T-helper 17 cell (primary cell): ENCODE measurements at places on chromosomes 6 and 20.

DNA sequence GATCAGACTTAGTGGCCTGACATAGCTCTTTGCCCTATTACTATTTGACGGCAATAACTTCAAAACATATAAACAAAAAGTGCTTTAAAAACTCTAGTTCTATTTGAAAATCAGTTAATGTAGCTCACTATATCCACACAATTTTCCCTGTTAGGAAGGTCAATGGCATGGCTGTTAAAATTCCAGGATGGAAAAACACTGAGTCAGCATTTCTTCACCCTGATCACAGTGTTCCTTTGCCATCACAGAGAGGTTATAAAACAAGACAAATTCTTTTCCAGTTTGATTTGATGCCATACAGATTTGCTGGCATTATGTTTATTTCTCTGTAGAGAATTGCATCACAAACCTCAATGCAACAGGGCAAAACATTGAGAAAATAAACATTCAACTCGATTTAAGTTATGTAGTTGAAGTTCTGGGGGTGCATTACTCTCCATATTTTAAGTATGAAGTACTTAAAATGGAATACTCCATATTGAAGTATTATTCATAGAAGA lies 253.7 kb upstream of the HSF2 start:
- no peak overlapping the region for H3K27ac ChIP-seq
- no peak for DNase-seq
- H3K27me3 ChIP-seq, result no peaks in the 10 kb centered on the region
- H3K4me1 ChIP-seq, result no peaks in the 10 kb centered on the region
- H3K36me3 ChIP-seq, result no peaks in the 10 kb centered on the region

DNA sequence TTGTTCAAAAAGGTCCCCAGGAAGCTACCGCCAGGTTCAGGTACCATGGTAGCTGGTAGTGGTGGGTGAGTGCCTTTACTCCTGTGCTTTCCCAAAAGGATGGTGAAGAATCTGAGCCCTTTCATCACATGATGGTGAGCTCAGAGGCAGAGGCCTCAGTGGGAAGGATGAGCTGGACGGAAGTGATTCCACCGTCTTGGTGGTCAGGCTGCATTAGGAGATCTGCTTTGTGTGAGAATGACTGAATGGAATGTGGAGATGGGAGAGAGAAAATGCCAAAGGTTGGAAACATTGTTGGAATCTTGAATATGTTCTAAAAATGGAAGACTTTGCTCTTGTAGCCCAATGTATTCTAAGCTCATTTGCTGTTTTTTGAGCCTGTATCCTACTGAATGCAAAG lies 108.1 kb upstream of the SCP2D1 start:
- no peak overlapping the region for H3K4me3 ChIP-seq
- no peaks in the 10 kb centered on the region for H3K27me3 ChIP-seq
- peaks cover 15% of the 10 kb centered on the region for H3K4me1 ChIP-seq

- no peak overlapping the region for H3K27ac ChIP-seq
- peaks cover 6% of the 10 kb centered on the region for H3K36me3 ChIP-seq
- peaks cover 10% of the 10 kb centered on the region for H3K4me1 ChIP-seq
- H3K27me3 ChIP-seq, result peaks cover 12% of the 10 kb centered on the region
- no peak for DNase-seq
Measured at GRCh38 chr6:706146-706545, 13.2 kb upstream of the EXOC2 start.

- no peak for DNase-seq
- H3K36me3 ChIP-seq, result no peaks in the 10 kb centered on the region
- H3K27me3 ChIP-seq, result peaks cover 24% of the 10 kb centered on the region
- no peak overlapping the region for H3K27ac ChIP-seq
Measured at GRCh38 chr6:122494665-122495272, 23.2 kb upstream of the SERINC1 start.

DNA sequence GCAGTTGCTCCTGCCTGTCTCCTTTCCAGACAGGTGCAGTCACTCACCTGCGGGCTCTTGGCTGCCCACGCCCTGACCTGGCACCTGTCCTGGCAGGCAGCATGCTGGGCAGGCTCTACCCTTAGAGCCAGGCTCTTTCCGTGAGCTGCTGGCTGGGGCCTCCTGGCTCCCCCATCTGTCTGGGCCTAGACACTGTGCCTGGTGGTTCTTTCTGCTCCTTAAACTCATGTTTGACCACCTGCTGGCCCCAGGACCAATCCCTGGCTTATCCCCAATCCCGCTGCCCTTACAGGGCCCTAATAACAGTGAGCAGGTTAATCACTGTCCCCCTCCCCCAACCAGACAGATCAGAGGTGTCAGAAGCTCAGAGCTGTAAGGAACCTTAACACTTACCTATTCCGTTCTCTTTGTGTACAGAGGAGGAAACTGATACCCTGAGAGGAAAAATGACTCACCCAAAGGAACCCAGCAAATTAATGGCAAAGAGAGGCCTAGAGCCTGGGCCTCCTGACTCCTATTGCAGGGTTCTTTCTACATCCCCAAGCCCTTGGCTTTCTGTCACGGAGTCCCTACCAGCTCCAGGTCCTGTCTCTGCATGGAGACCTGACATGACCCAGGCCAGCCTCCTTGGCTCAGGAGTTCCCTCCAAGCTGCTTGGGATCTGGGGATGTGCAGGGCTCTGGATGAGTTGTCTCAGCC lies 54.7 kb downstream of the RAB44 start:
- H3K4me1 ChIP-seq, result peaks cover 41% of the 10 kb centered on the region
- no peak for DNase-seq
- peaks cover 4% of the 10 kb centered on the region for H3K36me3 ChIP-seq
- H3K27ac ChIP-seq, result peak overlapping the region; percentile 100
- no peaks in the 10 kb centered on the region for H3K27me3 ChIP-seq
- no peak overlapping the region for H3K4me3 ChIP-seq

- no peaks in the 10 kb centered on the region for H3K4me1 ChIP-seq
- DNase-seq, result no peak
- no peaks in the 10 kb centered on the region for H3K36me3 ChIP-seq
- no peak overlapping the region for H3K27ac ChIP-seq
Measured at GRCh38 chr20:50625986-50626677, 65.2 kb downstream of the RIPOR3 start.

DNA sequence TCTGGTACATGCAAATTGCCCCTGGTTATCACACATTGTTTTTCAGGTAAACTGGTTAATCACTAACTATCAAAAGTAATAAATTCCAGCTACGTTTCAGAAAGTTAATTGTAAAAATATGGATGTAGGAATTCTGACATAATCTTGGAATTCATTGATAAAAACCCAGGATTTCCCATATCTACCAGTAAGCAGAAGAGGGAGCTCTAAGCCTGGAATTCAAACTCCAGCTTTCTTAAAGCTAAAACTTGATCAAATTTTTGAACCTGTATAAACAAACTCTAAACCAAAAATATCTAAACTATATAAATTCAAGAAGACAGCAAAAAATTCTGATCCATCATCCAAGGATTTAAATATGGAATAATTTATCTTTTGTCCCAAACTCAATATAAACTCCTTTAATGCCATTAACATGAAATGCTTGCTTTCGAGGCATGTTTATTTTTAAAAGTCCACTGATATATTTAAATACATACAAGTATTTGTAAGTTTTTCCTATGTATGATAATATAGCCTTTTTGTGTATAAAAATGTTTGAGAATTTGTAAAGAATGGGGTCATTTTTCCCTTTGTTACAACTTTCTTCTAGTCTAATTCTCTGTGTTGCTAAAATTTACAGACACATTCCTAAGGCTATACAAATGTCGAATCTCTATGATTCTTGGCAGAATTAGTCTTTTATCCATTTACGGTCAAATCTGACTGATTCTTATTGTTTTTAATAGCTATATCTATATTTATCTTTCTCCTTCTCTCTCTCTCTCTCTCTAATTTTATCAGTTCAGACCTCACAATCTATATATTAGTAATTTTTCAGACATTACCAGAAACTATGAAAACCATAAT lies 91.4 kb upstream of the RNF217 start:
- H3K4me1 ChIP-seq, result peaks cover 2% of the 10 kb centered on the region
- H3K27ac ChIP-seq, result no peak overlapping the region
- H3K36me3 ChIP-seq, result no peaks in the 10 kb centered on the region
- H3K27me3 ChIP-seq, result peaks cover 17% of the 10 kb centered on the region
- H3K4me3 ChIP-seq, result no peak overlapping the region
- no peak for DNase-seq

- peaks cover 2% of the 10 kb centered on the region for H3K36me3 ChIP-seq
- DNase-seq, result no peak
- peaks cover 29% of the 10 kb centered on the region for H3K27me3 ChIP-seq
Measured at GRCh38 chr20:24762371-24762770, 186.7 kb upstream of the CST7 start.

GRCh38 chr6:15512126-15512525 lies 150.7 kb downstream of the DTNBP1 start:
- DNase-seq, result no peak
- H3K4me3 ChIP-seq, result no peak overlapping the region
- no peak overlapping the region for H3K27ac ChIP-seq
- H3K27me3 ChIP-seq, result no peaks in the 10 kb centered on the region

DNA sequence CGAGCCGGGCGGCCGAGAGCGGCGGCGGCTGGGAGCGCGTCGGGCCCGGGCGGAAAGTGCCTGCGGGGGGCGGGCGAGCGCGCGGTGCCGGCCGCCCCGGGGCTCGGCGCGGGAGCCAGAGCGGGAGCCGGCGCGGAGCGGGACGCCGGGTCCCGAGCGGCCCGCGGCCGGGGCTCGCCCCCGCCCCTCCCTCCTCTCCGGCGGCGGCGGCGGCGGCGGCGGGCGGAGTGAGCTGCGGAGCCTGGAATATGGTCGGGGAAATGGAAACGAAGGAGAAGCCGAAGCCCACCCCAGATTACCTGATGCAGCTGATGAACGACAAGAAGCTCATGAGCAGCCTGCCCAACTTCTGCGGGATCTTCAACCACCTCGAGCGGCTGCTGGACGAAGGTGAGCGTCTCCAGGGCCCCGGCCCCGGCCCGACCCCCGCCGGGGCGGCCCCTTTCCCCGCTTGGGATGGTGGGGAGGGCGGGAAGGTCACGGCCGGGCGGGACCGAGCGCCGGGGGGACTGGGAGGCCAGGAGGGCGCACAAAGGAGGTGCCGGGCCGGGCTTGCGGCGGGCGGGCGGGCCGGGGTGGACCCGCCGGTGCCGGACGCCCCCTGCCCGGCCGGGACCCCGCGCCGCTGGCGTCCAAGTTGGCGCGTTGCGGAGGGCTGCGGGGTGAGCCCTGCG lies 565 bp downstream of the QKI start:
- no peak for DNase-seq
- H3K27me3 ChIP-seq, result no peaks in the 10 kb centered on the region
- peak overlapping the region; percentile 85 for H3K4me3 ChIP-seq
- no peaks in the 10 kb centered on the region for H3K36me3 ChIP-seq

GRCh38 chr6:141963543-141964295 lies 169.0 kb upstream of the GJE1 start:
- H3K27me3 ChIP-seq, result no peaks in the 10 kb centered on the region
- no peak overlapping the region for H3K4me3 ChIP-seq
- H3K36me3 ChIP-seq, result no peaks in the 10 kb centered on the region
- no peak overlapping the region for H3K27ac ChIP-seq

DNA sequence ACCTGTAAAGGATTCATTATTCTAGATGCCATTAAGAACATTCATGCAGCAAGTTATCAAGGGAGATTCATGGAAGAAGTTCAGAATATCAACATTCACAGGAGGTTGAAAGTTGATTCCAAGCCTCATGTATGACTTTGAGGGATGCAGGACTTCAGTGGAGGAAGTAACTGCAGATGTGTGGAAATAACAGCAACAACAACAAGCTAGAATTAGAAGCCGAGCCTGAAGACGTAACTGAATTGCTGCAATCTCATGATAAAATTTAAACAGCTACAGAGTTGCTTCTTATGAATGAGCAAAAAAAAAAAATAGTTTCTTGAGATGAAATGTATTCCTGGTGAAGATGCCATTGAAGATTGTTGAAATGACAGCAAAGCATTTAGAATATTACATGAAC lies 73.3 kb upstream of the NXT1 start:
- no peaks in the 10 kb centered on the region for H3K36me3 ChIP-seq
- no peaks in the 10 kb centered on the region for H3K4me1 ChIP-seq
- peaks cover 8% of the 10 kb centered on the region for H3K27me3 ChIP-seq

- H3K27ac ChIP-seq, result no peak overlapping the region
- H3K36me3 ChIP-seq, result no peaks in the 10 kb centered on the region
- DNase-seq, result no peak
Measured at GRCh38 chr6:153084393-153084792, 46.7 kb downstream of the RGS17 start.

DNA sequence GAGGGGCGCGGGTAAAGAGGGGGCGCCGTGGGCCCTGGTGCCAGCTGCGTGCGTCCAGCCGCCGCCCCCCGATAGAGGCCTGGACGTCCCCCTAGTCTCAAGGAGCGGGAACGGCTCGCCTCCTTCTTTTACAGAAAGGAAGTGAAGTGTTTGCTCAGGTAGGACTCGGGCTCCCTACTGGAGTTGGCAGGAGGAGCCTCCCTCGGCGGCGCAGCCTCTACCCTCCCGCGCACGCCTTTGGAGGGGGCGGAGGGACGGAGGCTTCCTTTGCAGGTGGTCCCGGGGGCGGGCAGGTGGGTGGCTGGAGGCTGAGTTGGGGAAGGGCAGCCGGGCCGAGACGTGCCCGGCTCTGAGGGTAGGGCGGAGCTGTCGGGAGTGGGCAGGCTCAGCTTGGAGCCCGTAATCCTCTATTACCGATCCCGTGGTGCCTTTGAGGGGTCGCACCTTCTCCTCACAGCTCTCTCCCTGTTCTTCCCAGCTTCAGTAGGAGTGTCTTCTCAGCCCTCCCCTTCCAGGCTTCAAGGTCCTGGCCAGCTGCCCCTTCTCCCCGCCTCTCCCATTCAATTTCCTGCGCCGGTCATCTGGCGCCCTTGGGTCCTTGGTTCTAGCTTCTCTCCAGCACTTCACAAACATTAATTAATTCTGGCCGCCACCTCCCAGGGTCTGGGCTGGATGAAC lies 728 bp downstream of the ITPR3 start:
- H3K27me3 ChIP-seq, result no peaks in the 10 kb centered on the region
- H3K4me1 ChIP-seq, result peaks cover 37% of the 10 kb centered on the region
- peaks cover 2% of the 10 kb centered on the region for H3K36me3 ChIP-seq
- DNase-seq, result no peak
- H3K27ac ChIP-seq, result peak overlapping the region; percentile 69

DNA sequence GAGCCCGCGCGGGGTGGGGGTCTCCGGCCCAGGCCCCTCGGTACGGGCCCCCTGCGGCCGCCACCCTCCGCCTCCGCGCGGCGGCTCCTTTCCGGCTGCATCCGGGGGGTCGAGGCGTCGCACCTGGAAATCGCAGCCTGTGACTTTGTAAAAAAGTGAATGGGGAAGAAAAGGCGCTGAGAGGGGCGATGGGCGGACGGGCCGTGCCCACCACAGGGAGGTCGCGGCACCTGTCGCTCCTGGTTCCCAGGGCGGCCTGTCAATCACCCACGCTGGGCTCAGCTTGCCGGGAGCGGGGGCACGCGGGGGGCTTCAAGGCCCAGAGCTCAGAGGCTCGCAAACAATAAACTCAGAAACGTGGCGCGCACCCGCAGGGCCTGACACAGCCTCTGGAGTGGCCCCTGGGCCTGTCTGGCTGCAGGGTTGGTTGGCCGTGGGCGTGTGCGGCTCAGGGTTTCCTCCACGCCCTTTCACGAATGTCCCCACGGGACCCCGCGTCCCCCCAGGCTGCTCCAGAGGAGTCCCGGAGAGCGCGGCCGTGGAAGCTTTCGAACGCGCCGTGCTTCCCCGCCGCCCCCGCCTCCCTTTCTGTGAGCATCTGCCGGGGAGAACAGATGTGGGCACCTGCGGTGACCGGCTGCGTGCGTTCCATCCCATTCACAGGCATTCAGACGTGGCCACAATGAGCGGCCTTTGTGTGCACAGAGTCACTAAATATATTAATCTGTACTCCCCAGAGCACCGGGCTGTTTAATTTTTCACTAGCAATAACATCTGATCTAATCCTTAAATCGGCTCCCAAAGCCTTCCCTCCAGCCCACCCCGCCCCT lies 6.1 kb upstream of the DLL1 start:
- H3K27me3 ChIP-seq, result peaks cover 59% of the 10 kb centered on the region
- H3K36me3 ChIP-seq, result no peaks in the 10 kb centered on the region
- no peak for DNase-seq
- peaks cover 26% of the 10 kb centered on the region for H3K4me1 ChIP-seq

- no peak overlapping the region for H3K4me3 ChIP-seq
- no peak for DNase-seq
- no peak overlapping the region for H3K27ac ChIP-seq
- H3K36me3 ChIP-seq, result no peaks in the 10 kb centered on the region
Measured at GRCh38 chr20:9027626-9028025, 41.3 kb upstream of the PLCB4 start.
